Naive B cell (primary cell): ENCODE measurements at places on chromosomes 3 and 15.
A peak's percentile ranks its signal among the peaks of the same experiment; 100 is the strongest.

DNA sequence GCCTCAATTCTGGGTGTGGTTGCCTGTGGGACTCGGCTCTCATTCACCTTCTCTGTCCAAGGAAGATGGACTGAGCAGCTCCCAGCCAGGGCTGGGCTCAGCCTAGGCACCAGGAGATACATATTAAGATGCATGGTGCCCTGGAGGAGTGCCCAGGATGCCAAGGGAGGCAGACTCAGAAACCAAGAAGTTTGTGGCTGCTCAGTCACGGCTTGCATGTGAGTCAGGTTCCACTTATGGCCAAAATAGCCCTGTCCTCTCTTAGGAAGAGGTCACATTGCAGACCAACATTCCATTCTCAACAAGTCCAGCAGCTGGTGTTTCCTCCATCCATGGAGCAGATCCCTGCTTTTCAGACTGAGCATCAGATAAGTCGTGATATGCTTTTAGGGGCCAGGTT is 21.8 kb downstream of the CDCP1 start:
- no peak for DNase-seq

GRCh38 chr15:39407116-39407515 is 173.8 kb upstream of the THBS1 start:
- DNase-seq = no peak

GRCh38 chr15:98398056-98398455 is 250.3 kb upstream of the IGF1R start:
- no peak for DNase-seq

DNA sequence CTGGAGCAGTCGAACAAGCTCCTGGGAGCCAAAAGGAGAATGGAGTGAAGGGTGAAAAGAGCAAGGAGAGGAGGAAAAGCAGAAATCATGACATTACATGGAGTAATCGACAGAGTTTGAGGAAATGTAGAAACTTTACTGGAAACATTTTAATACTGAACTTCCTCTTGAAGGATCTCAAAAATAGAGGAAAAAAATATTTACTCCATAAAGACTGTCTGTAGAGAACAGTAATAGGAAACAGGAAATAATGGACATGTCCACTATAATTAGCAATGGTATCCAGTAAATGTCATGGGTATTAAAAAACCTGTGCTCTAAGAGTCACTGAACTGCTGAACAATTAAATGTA is 53.0 kb downstream of the TBC1D2B start:
- DNase-seq = no peak

GRCh38 chr3:16885593-16886302 is 993 bp downstream of the PLCL2 start:
- DNase-seq = no peak

GRCh38 chr15:35181538-35181937 is 96.4 kb upstream of the NANOGP8 start:
- no peak for DNase-seq

DNA sequence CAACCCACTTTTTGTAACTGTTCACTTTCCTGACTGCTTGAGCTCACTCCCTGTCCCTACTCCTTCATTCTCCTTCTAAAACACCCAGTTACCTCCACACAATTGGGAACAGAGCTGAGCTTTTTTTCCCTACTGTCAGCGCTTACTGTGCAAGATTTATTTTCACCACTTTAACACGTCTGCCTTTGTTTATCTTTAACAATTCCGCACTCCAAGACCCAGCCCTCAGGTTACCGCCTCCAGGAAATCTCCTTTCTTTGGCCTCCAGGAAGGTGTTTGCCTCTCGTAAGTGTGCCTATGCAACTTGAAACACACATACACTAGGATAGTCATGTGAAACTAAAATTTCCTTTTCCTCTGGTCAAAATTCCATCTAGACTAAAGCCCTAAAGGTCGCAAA is 271.9 kb upstream of the TPRG1 start:
- DNase-seq = no peak

GRCh38 chr3:146493761-146494160 is 24.4 kb upstream of the PLSCR2 start:
- DNase-seq = no peak

- peak; percentile 49 for DNase-seq
These were observed 27.0 kb upstream of the POLG start for GRCh38 chr15:89361451-89362202.

GRCh38 chr3:118102737-118103136 is 931.9 kb downstream of the IGSF11 start:
- DNase-seq = no peak

GRCh38 chr3:17894434-17895060 is 152.1 kb upstream of the TBC1D5 start:
- DNase-seq = peak; percentile 46

DNA sequence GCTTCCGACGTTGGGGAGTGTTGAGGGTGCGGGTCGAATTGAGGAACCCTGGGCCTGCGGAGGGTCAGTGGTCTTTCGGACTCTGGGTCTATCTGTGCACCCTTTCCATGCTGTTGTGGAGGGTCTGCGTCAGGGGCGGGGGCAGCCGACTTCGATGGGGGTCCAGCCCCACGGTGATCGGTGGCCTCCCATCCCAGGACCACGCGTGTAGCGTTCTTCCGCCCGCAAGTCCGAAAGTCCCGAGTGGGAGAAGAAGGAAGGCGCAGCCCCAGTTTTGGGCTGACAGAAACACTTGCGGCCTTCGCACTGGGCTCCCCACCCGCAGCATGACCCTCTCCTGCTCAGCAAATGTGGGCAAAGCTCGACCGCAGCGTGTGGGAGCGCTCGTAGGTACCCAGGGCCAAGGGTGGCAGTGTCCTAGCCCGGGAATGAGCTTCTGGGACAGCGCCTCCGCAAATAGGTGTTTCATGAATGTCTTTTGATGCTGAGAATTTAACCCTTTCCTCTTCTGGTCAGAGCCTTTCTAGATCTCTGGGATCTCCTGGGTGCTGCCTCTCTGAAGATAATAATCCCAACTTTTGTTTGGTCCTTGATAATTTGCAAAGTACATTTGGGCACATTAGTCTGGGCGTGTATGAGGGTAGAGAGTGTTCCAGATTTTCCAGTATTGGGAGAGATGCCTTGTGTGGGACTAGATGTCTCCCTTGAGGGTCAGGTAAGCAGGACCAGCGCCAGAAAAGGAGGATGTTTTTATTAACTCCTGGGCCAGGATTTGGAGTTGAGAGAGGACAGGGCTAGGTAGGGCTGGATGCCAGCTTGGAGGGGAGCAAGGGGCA is 2.3 kb upstream of the DLL4 start:
- no peak for DNase-seq

DNA sequence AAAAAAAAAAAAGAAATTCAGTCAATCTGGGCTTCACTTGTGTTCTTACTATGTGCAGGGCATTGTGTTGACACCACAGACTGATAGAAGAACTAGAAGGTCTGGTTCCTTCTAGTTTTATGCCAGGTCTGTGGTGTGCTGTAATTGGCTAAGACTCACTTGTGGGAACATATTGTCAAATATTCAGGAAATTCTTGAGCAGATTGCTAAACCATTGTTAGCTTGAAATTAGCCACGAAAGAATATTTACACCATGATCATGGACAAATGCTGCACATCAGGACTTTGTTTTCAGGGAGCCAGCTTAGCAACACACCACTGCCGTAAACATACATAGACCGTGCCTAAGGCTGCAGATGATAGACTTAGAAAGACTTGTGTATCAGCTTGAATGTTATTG is 74.6 kb downstream of the GTPBP8 start:
- DNase-seq = no peak

DNA sequence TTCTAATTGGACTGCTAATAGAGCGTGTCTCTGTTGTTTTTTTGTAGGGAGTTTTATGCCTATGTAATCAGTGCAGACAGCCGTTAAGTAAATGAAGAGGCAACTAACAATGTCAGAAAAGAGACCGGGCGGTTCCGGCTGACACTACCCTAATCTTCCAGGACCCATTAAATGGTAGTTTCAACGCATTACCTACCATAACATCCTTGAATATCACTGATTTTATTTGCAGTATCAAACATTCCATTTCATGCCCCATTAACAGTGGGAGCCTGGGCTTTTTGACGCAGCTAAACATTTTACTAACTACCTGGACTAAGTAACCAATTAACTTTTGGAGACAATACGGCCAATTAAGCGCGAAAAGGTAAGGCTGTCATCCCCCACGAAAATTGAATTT is 832.9 kb upstream of the NR2F2 start:
- DNase-seq = no peak

DNA sequence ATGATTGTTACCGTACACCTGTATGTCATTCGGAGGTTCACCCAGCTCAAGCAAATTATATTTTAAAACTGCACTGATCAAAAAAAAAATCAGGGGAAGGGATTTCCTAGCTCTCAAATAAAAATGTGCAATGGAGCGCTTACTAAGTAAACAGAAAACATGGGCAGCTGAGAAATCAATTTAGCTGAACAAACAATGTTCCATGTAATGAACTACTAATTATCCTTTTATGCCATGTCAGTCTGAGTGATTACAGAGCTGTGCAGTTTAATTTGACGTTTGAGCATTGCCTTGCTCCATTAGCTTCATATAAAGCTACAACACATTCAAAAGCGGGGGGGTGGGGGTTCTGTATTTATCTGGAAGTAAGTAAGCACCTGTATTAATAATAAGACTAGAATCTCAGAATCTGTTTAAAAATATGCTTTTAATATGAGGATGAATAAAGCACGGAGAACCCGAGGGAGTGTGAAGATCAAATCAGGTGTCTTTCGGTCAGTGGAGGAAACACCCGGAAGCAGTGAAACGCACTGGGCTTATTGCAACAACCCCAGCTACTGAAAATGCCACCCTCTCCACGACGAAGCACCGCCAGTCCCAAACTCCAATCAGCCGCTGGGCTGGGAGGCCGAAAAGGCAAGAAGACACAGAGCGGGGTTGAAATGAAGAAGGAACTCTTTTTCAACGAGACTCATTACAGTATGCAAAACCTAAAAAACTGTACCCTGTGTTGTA is 196.5 kb upstream of the ATP11B start:
- no peak for DNase-seq

DNA sequence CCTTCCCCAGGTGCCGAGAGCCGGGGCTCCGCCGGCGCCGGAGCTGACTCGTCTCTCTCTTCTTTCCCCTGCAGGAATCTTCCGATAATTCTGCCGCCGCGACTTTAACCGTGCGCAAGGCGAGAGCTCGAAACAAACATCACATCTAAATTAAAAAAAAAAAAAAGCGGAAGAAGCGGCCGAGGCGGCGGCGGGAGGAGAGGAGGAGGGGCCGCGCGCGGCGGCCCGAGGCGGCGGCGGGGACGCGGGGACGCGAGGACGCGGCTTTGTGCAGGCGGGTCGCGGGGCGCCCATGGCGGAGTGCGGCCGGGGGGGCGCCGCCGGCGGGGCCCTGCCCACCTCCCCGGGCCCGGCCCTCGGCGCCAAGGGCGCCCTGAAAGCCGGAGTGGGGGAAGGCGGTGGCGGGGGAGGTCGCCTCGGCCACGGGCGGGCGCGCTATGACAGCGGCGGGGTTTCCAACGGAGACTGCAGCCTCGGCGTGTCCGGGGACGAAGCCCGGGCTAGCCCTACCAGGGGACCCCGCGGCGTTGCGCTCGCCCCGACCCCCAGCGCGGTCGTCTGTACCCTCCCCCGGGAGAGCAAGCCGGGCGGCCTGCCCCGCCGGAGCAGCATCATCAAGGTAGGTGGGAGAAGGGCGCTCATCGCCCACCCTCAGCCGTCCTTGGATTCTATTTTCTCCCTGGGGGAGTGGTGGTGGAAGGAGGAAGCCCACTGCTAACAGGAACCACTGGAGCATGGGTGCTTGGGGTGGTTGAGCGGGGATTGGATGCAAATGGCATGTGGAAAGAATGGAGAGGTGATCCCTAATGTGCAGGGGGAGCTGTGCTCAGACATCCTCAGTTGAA is at the start of gene PLCL2:
Gene PLCL2 (plus strand): TSS at position 208 of the 845 bp plus-strand sequence. CDS start 85 bp downstream, at position 293.
- peak; percentile 80 for DNase-seq

DNA sequence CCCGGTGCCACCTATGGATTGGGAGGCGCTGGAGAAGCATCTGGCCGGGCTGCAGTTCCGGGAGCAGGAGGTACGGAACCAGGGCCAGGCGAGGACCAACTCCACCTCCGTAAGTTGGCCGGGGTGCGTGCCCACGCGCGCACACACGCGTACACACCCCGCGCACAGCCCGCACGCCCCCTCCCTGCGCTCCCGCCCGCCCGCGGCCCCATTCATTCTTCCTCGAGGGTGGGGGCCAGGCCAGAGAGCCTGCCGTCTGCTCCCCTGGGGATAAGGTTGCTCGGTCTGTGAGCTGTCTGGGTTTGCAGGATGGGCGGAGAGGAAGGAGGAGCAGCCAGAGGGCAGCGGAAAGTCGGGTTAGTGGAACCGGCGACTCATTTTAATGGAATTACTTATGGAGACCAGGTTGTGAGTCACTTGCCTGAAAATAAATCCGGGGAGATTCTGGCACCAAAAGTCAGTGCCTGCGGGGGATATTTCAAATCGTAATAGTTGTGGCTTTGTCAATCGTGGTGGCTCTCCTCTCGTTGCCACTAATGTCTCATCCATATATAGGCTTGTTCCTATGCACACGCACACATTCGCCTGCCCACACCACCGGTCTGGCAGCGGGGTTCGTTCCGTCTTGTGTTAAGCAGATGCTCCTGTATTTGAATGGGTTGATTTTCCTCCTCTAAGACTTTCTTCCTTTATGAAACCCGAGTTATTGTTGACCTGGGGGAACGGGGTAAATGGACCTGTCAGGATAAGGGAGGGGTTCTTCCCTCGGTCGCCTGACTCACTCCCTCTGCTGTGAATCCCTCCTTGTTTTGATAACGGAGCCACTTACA is 223.4 kb upstream of the IL12A start:
- DNase-seq = peak; percentile 27

- no peak for DNase-seq
These were observed 100.0 kb downstream of the PCCB start for GRCh38 chr3:136350132-136350531.

GRCh38 chr15:69524296-69524695 is 71.7 kb downstream of the RPLP1 start:
- no peak for DNase-seq

DNA sequence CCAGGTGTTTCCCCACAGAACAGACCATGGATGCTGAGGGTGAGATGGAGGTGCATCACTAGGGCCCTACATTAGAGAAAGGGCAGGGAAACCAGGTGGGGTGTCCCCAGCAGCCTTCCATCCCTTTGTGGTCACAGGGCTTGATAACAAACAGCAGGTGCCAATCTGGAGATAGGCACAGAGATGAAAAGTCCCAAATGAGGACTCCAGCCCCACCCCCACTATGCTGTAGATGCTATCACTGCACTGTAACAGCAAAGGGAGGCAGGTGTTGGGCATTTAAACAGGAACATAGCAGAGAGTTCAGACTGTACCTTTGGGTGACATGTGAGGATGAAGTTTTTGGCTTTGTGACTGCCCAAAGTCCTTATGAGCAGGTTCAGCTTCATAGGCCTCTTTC is 21.4 kb downstream of the IL20RB start:
- DNase-seq = no peak

DNA sequence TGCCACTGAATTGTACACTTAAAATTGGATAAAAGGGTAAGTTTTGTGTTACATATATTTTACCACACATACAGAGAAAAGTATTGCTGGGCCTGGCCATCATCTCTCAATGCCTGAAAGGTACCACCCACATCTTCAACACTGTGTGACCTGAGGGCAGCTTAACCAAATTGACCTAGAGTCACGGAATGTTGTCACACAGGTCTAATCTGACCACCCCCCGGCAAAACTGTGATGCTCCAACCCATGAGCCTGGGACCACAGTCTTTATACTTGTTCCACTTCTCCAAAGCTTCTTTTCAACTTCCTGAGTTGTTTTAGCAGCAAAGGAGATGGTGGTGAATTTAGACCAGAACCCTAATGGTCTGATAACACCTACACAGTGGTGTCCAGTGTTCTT is 210.3 kb upstream of the TPM1 start:
- no peak for DNase-seq
